Esophagus muscularis mucosa (tissue), 4 donors: ENCODE measurements at places on chromosomes 2 and 18. TPM values are rescaled to one million over a fixed set of nuclear protein-coding genes. Genes with fewer than 3 reads are reported as not detected.

Gene TPO
- 12.4 TPM for total RNA-seq

Gene IMP4
- 94.7 TPM for total RNA-seq

Gene AMER3
- total RNA-seq: not detected

Gene SPDYA
- total RNA-seq: 3.0 TPM

Gene MAPK4
- total RNA-seq: 8.9 TPM

Gene CD8B2
- total RNA-seq: 0.13 TPM

Gene CRYBA2
- not detected for total RNA-seq

Gene CDCA7
- 0.71 TPM for total RNA-seq

Gene ZNF385B
- 2.2 TPM for total RNA-seq

Gene CXCR4
- 5.3 TPM for total RNA-seq

Gene CGREF1
- 0.50 TPM for total RNA-seq

Gene C2orf81
- 4.6 TPM for total RNA-seq

Gene FHOD3
- 24.1 TPM for total RNA-seq

Gene C2orf78
- total RNA-seq: not detected

Gene AGXT
- total RNA-seq: not detected

Gene SPC25
- total RNA-seq: not detected

Gene MDH1B
- 0.42 TPM for total RNA-seq

Gene MC2R
- total RNA-seq: not detected

Gene DOK6
- 0.83 TPM for total RNA-seq

Gene RGPD8
- total RNA-seq: 14.7 TPM

Gene TCF23
- not detected for total RNA-seq

Gene WDCP
- 9.1 TPM for total RNA-seq

Gene LOXHD1
- not detected for total RNA-seq

Gene METTL5
- total RNA-seq: 66.2 TPM

Gene TRIM43
- total RNA-seq: not detected

Gene SERPINB13
- total RNA-seq: not detected

Gene CYP26B1
- 3.6 TPM for total RNA-seq

Gene CFAP65
- not detected for total RNA-seq

Gene ARHGAP15
- 7.1 TPM for total RNA-seq
